T-helper 1 cell (primary cell): ENCODE measurements at places on chromosomes 3 and 15.

GRCh38 chr15:44537735-44538240 is 841 bp downstream of the EIF3J start:
- DNase-seq, result no peak

GRCh38 chr15:64355348-64355943 is 527 bp downstream of the CSNK1G1 start:
- peak; percentile 8 for DNase-seq

DNA sequence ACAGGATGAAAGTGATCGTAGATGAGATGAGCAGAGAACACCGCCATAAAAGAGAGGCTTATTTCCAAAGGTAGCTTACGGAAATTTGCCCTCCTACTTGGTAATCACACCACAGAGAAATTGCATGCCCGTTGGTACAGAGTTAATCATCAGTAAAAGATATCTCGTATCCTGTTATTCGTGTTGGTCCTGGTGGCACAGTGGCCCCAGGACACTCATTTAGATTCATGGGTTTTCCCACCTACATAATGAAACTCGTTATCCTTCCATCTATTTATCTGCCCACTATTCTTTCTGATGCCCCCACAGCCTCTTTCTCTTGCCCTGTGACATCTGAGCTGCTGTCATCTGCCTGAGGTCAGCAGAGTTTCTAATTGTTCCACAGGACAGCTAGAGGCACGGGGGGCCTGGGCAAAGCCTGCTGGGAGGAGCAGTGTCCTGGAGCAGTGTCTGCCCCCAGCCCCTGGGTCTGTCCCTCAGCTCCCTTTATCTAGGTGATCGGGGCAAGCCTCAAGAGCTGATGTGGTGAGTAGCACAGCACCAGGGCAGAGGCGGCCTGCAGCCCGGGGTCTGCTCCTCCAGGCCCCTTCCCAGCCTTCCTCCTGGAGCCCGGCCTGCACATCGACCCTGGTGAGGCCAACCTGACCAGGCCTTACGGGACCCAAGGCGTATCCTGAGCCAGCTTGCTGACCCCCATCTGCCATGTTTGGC is 42.2 kb downstream of the PXYLP1 start:
- DNase-seq, result no peak

GRCh38 chr3:45244356-45244755 is 18.3 kb upstream of the TMEM158 start:
- DNase-seq, result no peak

DNA sequence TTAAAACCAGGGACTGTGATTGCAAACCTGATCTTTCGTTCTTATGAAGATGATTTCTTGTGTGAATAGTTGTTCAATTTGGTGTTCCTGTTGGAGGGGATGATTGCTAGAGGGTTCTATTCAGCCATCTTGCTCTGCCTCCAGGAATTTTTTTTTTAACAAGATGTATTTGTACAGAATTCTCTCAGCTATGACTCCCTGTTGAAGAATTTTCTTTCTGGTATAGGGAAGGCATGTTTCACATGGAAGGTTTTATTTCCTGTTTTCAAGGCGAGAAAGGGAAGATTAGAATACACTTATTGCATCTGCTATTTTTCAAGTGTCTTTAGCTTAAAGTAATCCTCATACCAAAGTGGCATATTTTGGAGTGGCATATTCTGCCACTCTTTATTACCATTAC is 5.6 kb upstream of the LRRC34 start:
- DNase-seq, result no peak

GRCh38 chr3:73378207-73378606 is 246.5 kb downstream of the PDZRN3 start:
- no peak for DNase-seq

DNA sequence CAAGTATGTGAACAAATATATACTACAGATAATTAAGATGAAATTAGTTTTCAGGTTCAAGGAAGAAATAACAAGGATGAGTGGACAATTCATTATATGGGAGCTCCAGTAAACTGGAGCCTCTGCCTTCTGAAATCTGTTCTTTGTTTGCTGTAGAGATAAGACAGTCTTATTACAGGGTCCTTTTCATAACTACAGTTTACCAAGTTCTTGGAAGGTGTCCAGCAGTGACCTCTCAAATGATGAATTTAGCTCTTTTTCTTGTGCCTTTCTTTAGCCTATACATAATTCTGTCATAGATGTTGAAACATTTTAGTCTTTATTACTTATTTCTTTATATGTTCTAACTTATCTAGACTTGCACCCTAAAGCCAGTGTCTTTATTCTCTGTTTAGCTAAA is 89.7 kb upstream of the GBE1 start:
- DNase-seq, result no peak

DNA sequence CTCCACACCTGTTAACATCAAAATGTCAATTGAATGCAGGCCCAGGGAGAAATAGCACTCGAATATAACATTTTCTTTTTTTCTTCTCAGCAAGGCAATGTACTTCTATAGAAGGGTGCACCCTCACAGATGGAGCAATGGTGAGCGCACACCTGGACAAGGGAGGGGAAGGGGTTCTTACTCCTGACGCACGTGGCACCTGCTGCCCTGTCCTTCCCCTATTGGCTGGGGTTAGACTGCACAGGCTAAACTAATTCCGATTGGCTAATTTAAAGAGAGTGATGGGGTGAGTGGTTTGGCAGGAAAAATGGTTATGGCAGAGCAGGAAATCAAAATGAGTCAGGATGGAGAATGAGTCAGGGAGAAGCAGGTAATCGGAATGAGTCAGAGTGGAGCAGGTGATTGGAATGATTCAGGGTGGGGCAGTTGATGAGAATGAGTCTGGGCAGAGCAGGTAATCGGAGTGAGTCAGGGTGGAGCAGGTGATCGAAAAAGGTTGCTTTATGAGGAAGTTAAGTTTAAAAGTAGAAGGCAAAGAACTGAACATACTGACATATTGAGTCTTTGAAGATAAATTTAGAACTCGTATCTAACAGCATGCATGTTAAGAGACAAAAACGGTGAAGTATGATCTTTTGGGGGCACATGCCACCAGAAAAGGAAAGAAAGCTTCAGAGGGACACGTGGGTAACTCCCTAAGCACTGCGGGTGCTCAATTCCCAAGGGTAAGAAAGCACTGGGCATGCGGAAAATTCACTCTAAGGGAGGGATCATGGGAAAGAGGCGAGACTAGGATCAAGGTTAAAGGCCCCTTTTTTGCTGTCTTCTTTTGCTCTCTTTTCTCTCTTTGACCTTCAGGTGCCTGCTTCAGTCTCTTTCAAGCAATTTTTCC is 72.9 kb upstream of the GALNT15 start:
- DNase-seq, result no peak

- DNase-seq, result peak; percentile 65
These were observed 515 bp downstream of the EIF4G1 start for GRCh38 chr3:184314700-184315542.

- no peak for DNase-seq
These were observed 100.4 kb upstream of the NR2E3 start for GRCh38 chr15:71709808-71710418.

DNA sequence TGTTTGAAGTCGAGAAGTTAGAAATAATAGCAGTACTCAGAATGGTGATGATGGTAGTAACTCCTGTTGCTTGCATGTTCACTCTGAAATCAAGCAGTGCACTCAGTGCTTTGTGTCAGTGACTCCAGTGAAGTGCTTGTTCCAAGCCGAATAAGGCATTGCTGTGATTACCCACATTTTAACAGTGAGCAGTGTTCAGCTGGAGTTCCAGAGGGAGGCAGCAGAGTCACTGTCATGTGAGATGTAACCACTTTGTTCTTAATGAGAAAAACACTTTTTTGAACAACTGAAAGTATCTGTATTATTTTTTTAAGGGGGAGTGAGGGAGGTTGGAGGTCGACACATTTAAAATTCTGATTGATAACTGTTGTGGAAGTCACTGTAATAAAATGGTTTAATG is 3.7 kb downstream of the MDFIC2 start:
- no peak for DNase-seq

GRCh38 chr3:97882975-97883598 is 61.3 kb downstream of the CRYBG3 start:
- DNase-seq, result no peak

- DNase-seq, result no peak
These were observed 144.6 kb downstream of the EPHA3 start for GRCh38 chr3:89252016-89252415.

GRCh38 chr15:31776039-31776438 is 254.3 kb upstream of the CHRNA7 start:
- DNase-seq, result no peak

DNA sequence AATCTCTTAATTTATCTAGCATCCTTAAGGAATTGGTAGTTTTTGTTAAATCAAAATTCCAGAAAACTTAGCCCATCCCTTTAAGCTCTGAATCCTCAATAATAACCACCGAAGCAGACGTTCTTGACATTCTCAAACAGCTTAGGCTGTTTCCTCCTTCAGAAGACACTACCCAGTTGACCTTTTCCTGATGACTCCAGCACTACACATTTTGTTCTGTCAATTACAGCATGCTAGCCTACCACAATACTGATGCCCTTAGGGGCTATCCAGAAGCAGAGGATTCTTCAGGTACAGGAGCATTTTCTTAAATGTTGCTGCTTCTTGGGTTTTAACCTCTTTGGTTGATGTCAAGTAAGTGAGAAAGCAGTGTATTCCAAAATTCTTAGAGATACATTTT is 33.4 kb downstream of the ETV5 start:
- no peak for DNase-seq

DNA sequence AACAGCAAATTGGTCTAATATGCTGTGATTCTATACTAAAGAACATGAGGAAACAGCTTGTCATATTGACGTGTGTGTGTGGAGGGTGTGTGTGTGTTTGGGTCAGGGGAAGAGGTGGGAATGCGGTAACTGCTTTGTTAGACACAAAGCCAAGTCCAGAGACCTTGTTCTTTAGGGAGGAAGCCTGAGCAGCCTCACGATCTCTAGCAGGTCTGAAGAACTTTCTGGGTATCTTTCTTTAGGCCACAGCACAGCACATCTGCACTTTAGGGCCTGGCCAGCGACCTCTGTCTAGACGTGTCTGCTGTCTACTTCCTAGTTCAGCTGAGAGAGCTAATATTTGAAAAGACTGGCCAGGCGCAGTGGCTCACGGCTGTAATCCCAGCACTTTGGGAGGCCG is 220.0 kb upstream of the TPRG1 start:
- no peak for DNase-seq

GRCh38 chr3:185353823-185354614 is 8.9 kb upstream of the MAP3K13 start:
- DNase-seq, result peak; percentile 35

DNA sequence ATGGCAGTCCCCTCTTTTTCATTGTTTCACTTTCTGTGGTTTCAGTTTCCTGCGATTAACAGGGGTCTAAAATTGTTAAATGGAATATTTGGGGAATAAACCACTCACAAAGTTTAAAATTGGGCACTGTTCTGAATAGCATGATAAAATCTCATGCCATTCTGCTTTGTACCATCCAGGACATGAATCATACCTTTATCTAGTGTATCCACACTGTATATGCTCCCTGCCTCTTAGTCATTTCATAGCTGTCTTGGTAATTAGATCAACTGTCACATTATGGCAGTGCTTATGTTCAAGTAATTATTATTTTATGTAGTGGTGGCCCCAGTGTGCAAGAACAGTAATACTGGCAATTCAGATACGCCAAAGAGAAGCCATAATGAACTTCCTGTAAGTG is 734.5 kb downstream of the ZPLD1 start:
- DNase-seq, result no peak

DNA sequence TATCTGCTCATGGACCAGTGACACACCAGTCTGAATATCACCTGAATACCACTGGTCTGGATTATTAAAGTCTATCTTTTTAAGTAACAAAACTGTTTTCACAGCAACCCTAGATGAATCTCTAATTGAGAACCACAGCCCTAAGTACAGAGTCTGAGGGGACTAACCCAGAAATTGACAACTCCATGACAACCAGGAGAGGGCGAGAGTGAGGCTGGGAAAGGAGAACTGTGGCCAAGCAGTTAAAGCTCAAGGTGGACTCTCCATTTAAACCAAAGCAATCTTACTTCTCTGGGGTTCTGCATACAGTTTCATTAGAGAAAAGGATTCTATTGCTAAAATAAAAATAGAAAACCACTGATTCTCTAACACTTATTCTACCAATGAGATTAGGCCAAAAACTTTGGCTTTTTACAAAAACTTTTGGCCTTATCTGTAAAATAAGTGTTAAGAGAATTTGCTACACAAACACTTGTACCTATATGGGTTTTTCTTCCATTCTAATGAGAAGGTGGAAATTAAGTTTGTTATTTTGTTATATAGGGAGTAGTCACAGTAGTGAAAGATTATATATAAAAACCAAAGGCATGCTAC is 11.4 kb downstream of the NEK10 start:
- peak; percentile 75 for DNase-seq

GRCh38 chr3:24302396-24302795 is 192.3 kb downstream of the THRB start:
- no peak for DNase-seq

DNA sequence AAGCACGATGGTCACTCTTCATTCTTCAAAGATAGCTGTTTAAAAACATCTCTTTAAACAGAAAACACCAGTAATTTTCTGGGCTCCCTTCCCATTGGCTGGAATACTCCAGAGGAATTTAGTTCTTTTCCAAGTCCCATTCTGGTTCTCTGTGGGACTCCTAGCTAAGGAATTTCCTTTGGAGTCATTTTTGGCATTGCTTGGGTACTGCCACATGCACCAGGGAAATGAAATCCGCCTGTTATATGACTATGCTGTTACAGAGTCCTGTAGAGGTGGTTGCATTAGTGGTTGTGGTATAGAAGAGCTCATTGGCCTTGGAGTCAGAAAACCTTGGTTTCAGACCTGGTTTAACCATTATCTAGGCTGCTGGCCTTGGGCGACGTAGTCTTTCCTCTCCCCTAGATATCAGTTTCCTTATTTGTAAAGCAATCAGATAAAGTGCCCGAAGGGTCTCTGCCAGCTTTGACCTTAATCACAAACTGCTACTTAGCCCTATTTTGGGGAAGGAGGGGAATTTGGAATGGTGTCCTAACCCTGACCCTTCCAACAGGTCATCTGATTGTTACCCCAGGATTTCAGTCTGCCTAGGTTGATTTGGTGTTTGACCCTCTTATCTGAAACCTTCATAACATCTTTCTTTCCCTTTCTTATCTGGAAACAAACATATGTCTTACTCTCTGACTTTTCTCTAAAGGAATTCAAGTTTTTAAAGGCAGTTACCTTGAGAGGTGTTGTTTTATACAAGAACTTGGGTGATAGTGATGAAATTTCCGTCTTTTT is 13.4 kb downstream of the RTP1 start:
- no peak for DNase-seq

- DNase-seq, result no peak
These were observed 6.2 kb upstream of the ARPP19 start for GRCh38 chr15:52575072-52575471.

- no peak for DNase-seq
These were observed 6.2 kb upstream of the ZNF148 start for GRCh38 chr3:125381314-125381713.

DNA sequence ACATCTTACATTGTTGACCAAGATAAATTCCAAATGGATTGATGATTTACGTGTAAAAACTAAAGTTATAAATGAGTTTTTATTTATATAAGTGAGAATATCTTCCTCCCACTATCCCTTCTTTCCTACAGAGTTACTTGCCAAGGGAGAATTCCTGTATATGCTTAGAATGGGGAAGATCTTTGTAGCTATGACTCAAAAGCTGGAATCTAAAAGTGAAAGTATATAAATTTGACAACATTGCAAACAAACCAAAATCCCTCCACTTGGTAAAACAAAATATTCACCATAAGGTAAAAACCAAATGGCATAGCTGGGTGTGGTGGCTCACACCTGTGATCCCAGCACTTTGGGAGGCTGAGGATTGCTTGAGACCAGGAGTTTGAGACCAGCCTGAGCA is 52.7 kb upstream of the GCNT3 start:
- no peak for DNase-seq
